ENCODE measurements at places on chromosomes 6 and 20.

- DNase-seq = no peak
Observed at GRCh38 chr6:13327691-13328075, 654 bp downstream of the TBC1D7 start.

- DNase-seq = no peak
Observed at GRCh38 chr6:160445130-160445529, 97.0 kb downstream of the SLC22A3 start.

DNA sequence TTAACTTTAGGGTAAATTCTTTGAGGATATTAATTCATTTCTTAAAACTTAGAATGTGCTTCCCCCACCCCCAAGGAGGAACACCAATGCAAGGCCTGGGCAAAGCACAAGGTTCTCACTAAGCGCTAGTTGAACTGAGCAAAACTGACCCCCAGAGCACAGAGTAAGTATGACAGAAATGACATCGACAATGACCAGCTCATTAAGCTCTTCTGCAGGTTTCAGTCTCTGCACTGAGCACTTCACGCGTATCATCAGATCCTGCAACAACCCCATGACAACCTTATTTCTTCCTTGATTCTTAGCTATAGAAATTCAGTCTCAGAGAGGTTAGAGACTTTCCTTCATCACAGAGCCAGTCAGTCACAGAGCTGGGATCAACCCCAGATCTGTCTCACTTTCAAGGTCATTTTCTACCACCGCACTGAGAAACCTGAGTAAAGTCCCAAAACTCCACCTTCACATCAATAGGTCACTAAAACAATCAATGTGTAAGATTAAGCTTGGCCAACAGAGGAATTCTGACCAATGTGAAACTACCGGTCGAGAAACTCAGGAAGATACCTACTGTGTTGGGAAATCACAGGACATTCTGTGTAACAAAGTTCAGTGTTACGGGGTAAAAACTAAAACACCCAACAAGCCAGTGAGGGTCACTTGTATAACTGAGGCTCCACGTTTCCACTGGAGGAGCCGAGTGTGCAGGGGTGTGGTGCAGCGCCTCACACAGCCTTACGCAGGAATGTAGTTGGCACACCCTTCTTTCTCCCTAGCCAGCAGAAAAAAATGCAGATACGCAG, 129.0 kb upstream of the FOXQ1 start:
- no peak for DNase-seq

DNA sequence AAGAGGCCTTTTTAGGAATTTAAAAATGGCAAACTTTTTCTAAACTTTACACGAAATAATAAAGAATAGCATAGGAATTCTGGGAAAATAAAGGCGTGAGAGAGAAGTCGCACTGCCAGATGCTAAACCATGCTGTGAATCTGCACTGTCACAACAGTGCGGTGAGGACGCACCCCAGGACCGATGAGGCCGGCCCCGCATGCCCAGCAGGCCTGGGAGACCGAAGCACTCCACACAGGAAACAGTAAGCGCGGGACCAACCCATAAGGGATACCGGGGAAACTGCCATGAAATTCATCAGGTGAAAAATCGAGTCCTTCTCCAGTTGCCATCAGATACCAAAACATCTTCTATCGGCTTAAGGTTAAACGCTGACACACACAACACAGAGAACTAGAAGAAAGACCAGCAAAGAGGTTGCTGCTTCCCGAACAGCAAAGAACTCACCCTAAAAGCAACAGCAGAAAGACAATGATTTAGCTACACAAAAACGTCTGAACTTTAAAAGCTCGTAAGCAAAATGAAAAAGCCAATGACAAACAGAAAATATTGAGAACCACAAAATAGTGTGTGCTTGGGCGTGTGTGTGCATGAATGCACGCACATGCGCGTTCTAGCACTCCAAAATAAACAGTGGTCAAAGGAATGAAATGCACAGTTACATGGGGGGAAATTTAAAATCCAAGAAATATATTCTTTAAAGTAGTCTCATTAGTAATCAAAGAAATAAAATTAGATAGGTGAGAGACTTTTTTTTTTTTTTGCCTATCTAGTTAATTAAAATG, 15.4 kb downstream of the RAMACL start:
- no peak for DNase-seq

GRCh38 chr20:42063141-42063540, 445.0 kb upstream of the CHD6 start:
- DNase-seq = no peak

GRCh38 chr20:61134296-61135030, 117.6 kb upstream of the CDH4 start:
- DNase-seq = no peak

GRCh38 chr20:13325033-13325432, 104.0 kb downstream of the ISM1 start:
- no peak for DNase-seq

DNA sequence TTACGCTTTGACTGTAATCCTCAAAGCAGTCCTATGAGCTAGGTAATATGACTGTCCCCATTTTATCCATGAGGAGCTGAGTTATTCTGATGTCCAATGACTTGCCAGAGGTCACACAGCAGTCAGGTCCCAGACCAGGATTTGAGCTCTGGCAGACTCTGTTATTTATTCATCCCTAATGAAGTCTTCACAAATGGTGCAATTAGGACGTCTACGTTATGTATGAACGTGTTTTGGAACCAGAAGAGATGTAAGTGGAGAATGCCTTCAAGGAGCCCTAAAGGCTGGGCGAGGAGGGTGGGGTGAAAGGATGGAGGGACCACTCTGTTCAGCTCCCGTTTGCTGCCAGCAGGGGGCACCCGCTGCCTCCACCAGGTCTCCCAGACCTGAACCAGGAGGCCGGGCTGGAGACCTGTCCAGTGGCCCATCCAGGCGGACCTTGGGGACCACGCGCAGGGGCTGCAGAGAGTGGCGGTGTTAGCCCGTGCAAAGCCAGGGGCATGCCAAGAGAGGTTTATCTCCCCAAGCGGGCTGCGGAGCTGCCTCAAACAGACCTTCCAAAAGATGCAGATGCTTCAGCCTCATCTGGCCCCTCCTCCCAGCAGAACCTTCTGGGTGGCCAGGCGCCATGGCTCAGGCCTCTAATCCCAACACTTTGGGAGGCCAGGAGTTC, 15.2 kb upstream of the ZNF335 start:
- peak; percentile 91 for DNase-seq

DNA sequence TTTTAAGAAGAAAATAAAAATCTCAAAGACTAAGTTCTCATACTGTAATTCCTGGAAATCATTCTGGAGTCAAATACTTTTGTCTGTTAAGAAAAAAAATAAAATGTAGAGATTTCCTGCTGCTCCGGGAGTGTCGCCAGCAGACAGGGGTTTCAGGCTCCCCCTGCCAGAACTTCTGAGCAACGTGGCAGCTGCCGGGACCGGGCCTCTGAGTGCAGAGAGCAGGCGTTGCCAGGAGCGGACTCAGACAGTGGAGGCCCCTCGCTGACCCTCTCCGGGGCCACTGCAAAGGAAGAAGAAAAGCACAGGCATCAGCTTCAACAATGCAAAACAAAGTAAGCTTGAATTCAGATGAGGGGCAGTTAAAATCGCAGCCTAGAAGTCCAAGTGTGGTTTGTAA, 95.5 kb downstream of the THBS2 start:
- DNase-seq = no peak

DNA sequence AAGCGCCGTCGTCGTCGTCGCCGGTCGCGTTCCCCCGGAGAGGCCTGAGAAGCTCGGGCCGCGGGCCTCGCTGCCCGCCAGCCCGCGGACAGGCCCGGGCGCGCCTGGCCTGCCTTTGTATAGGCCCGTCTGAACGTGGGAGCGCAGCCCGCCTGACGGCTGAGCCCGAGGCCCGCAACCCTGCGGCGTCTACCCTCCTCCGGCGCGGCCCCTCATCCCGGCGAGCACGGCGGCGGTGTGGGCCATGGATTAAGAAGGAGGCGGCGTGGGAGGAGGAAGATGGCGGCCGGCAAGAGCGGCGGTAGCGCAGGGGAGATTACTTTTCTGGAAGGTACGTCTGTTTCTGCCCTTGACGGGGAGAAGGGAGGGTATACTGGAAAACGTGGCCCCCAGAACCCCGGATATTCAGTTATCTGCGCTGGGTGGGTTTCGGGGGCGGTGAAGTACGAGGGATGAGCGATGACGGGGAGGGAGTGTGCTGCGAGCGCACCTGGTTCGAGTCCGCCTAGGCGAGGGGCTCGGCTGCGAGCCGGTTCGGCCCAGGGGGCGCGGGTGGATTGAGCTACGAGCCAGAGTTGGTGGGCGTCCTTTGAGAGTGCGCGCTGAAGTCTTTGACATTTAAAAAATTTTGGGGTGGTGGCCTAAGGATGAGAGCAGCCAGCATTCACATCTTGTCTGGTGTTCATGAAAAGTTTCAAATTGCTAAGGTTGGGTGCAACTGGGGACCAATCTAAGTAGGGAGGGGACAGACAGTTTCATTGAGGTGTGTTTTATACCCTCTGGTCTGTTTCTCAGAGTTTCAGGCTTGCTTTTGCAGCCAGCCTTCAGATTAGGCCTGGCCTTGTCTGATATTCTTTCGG, 796 bp downstream of the SENP6 start:
- peak; percentile 52 for DNase-seq

GRCh38 chr6:5135788-5136376, 50.7 kb downstream of the PPP1R3G start:
- DNase-seq = peak; percentile 37

GRCh38 chr6:98678481-98678880, 155.9 kb upstream of the POU3F2 start:
- DNase-seq = no peak

GRCh38 chr20:62326559-62326958, 23.8 kb downstream of the ADRM1 start:
- DNase-seq = no peak

DNA sequence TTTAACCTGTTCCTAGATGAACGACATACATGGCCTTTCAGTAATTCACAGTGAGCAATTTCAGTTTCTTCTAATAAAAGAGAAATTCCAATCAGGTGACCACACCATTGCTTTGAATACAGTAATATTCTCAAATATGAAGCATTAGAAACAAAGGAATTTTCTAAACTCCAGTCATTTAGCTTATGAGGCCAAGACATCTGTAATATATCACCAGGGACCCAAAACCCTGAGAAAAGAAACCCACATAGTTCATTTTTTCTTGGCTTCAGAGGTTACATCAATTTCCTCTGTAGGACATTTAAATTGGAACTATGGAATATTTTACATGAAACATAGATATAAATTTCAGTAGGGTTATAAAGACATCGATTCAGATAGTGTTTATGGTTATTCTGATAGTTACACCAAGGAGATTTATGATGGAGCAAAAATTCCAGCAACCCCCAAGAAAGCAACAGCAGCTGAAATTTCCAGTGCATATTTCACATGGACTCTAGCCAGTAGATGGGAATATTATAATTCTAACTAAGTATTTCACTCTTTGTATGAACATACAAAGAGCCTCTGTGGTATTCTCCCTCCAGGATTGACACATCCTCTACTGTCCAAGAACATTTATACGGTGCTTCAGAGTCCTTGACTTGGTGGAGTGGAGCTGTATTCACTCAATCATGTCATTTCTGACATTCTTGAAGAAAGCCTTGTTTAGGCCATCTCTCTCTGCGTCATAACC, 82.9 kb downstream of the ADGRG6 start:
- DNase-seq = no peak

- no peak for DNase-seq
Observed at GRCh38 chr6:31379850-31380249, 22.9 kb upstream of the HLA-B start.

DNA sequence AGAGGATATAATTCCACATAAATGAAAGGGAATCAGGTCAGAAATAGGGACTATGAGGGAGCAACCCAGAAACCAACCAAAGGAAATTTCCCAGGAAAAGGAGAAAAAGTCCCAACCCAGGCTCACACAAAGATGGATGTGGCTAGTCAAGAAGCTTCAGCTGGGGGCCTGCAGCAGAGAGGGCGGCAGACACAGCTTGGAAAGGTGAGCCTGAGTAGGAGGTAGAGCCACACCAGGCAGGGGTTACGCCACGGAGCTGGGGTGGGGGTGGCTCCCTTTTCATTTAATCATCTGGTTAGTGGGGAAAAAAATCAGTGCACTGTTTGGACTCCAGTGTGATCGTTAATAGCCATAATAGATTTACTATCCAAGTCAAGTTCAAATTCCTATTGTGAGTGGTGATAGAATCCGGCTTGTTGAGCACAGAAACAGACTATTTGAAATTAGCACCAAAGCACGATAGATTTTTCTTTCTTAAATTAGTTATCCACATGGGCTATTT, 220.6 kb downstream of the TPBG start:
- DNase-seq = no peak

DNA sequence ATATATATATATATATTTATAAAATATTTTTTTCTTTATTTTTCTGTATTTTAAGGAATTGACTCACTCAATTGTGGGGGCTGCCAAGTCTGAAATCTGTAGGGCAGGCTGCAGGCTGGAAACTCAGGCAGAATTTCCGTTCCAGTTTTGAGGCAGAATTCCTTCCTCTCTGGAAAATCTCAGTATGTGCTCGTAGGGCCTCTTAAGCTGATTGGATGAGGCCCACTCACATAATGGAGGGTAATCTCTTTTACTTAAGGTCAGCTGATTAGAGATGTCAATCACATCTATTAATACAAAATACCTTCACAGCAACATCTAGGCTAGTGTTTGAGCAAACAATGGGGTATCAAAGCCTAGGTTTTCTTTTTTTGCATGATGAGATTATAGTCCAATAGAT, 244.7 kb upstream of the RNF24 start:
- DNase-seq = no peak

- DNase-seq = peak; percentile 48
Observed at GRCh38 chr6:109442393-109442924, 1.9 kb downstream of the SMPD2 start.

DNA sequence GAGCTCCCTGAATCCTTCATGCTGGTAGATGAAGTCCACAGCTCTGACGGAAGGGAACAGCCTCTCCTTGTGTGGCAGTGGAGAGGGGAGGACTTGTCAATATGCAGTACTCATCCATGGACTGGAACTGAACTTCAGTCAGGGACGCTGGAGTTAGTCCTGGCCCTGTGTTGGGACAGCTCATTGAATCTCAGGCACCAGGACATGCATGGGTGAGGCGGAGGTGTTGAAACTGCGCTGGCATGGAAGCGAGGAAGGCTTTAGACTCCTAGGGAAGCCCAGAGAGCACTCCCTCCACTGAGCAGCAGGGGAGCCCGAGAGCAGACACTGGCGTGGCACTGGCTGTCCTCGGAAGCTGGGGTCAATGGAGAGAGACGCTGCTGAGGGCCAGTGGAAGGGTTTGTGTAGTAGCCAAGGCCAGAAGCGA, 161.3 kb upstream of the GGTLC1 start:
- no peak for DNase-seq

Data from stimulated activated effector memory CD8-positive, alpha-beta T cell treated with anti-CD3 and anti-CD28 coated beads, Interleukin-12 subunit alpha, Interleukin-12 subunit beta, amount 100 ng/mL, for 72 hours (primary cell).